ENCODE measurements at places on chromosomes 6 and 20.
A peak's percentile ranks its signal among the peaks of the same experiment; 100 is the strongest.

GRCh38 chr6:26043384-26044139 lies 43.7 kb upstream of the HFE start:
- DNase-seq: peak; percentile 75

- no peak for DNase-seq
Measured at GRCh38 chr6:69022993-69023392, 387.9 kb downstream of the ADGRB3 start.

DNA sequence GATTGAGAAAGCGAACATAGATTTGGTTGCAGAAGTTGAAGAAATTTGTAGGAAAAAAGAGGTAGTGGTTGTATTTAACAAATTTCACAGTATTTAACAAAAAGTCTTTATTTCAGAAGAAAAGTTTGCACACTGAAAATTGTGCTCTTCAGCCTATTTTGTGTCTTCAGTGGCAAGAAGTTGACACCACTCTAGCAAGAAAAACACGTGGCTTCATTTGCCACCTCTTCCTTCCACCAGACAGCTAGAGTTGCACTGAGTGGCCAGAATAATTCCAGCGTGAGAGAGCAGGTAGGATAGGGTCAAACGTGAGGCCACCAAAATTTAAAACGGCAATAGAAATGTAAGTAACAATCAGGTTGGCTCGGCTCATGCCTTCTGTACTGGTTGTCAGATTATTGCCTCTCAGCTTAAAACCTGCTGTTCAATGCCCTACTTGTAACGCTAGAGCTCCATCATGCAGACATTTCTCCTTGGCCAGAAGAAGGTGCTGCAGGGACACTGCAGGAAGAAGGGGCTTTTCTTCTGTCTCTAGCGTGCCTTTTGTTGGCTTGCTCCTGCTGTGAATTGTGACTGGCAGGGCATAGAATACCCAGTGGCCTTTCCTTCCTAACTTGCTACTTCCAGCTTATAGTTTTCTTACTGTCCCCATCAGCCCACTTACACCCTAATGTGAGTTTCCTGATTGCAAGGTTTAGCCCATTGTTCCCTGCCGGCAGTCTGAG lies 12.1 kb downstream of the TRAPPC3L start:
- no peak for DNase-seq

DNA sequence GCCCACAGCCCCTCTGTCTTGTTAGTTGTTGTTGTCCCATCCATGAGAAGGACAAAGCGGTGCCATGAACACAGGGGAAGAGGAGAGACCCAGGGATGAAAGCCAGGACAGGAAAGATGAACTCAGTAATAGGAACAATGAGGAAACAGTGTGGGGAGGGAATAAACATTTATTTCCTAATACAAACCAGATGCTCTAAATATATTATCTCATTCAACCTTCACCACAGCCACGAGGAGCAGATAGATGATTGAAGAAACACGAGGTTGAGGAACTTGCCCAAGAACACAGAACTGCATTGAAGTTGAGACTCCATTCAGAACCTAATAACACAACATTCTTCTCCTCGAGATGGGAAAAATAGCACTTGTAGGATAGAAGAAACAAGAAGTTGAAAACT lies 53.0 kb upstream of the AIG1 start:
- no peak for DNase-seq

GRCh38 chr6:76615395-76615794 lies 542.9 kb upstream of the IMPG1 start:
- no peak for DNase-seq

- DNase-seq: no peak
Measured at GRCh38 chr6:144377586-144378210, 92.6 kb downstream of the UTRN start.
